ENCODE measurements at places on chromosomes 1 and 21.

- no peak for DNase-seq
Measured at GRCh38 chr1:156226116-156226538, 13.3 kb downstream of the PMF1 start.

DNA sequence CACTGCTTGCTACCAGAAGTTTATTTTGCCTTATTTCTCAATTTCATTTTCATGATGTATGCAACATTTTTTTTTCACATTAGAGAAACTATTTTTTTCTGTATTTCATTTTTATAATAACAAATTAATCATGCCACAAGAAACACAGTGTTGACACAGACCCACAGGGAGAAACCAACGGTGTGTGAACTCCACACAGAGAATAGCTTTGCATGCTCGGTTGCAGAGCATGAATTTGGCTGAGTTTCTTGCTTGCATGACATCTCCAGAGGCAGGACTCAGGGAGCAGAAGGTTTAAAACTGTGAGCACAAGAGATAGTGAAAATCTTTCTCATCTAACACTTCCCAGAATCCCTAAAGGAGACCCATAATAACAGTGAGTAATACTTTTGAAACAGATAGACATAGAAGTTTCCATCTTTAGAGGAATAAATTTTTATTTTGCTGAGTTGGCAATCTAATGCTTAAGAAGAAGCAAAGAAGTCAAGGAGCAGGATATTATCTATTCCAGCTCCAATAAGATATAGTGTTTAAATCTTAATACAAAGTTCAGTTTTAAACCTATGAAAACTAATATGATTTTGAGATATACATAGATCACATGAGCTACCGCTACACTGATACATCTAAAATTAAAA lies 890.9 kb downstream of the MRPL39 start:
- no peak for DNase-seq

DNA sequence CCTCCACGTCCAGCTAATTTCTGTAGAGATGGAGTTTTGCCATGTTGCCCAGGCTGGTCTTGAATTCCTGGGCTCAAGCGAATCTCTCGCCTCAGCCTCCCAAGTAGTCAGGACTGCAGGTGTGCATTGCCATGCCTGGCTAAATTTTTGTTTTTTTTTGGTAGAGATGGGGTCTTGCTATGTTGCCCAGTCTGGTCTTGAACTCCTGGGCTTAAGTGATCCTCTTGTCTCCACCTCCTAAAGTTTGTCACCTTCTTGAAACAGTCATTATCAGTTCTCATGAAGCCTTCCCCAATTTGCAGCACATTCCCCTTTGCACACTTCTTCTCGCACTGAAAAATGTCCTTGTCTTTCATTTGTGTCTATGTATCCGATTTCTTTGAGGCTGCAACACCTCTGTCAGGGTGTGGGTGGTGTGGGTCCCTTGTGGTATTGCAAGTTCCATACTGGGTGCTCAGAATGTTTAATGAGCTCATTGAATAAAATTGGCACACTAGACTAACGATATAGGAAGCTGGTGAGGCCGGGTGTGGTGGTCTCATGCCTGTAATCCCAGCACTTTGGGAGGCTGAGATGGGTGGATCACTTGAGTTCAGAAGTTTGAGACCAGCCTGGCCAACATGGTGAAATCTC lies 2.9 kb upstream of the CORT start:
- DNase-seq: no peak

GRCh38 chr21:38917043-38917774 lies 111.5 kb downstream of the ETS2 start:
- no peak for DNase-seq

- DNase-seq: no peak
Measured at GRCh38 chr1:212255705-212256307, 29.4 kb upstream of the PPP2R5A start.

DNA sequence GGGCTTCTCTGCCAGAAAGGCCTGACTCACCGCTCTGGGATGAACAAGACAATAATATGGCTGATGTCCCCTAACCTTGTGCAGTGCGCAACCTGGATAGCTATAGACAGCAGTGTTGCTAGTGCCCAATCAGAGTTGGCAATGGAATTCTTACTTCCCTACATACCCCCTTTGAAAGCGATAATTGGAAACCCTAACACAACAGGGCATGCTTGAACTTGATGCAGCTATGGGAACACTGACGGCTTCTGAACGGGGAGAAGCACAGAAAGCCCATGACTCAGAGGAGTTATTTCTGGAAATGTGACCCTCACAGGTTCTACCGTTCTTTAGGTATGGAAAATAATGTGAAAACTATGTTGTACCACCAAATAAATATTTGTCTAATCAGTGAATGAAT lies 200.6 kb downstream of the TRABD2B start:
- no peak for DNase-seq

- DNase-seq: no peak
Measured at GRCh38 chr1:72693376-72693775, 411.0 kb upstream of the NEGR1 start.

GRCh38 chr1:7177021-7177420 lies 391.8 kb downstream of the CAMTA1 start:
- no peak for DNase-seq

Data from stimulated activated CD8-positive, alpha-beta memory T cell treated with anti-CD3 and anti-CD28 coated beads, Interleukin-15, amount 100 ng/mL, for 1 hour (primary cell).